T-helper 2 cell treated with Interferon-gamma antibody and Interleukin-4, amounts not matched to agents 5 μg/mL and 100 μg/mL, for 36 hours (primary cell): ENCODE measurements at places on chromosomes 7 and 10.
A peak's percentile ranks its signal among the peaks of the same experiment; 100 is the strongest.

DNA sequence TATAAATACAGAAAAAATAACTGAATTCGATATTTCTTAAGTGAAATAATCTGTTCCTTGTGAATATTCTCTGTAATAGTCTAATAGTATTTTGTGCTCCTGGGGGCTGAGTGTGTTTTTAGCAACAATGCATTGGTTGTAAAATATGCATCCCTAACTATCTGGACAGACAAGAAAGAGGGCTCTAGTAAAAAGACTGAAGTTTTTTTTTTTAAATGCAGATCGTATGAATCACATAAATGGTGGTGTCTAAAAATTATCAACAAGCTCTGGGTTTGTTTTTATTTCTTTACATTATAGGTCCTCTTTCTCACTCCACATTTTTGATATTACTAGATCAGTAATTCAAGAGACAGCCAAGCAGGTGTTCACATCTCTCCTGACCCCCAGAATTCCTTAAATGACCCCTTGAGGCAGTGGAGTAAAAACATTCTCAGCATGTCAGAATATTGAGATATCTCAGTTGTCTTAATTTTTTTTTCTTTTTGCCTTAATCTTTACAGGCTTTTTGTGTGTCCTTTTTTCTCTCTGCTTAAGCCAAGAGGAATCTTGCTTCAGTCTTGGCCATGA lies 18.2 kb downstream of the ARID5B start:
- DNase-seq = no peak

GRCh38 chr10:43962346-43963191 lies 313.9 kb upstream of the ZNF32 start:
- no peak for DNase-seq

DNA sequence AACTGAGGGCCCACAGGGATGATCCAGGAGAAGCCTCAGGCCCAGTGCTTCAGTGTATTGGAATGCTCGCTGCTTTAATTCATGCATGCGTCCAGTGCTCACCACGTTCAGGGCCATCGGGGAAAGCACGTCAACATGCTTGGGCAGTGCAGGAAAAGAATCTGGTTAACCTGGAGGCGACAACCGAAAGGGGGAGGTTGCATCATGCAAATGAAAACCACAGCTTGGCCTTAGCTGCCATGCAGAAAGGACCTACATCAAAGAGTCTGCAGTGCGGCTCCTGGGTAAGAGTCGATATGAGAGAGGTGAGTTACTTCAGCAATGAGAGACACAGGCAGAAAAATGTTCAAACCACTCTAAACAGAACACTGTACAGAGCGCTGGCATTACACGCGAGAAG lies 440.1 kb downstream of the KCNMA1 start:
- DNase-seq = no peak

DNA sequence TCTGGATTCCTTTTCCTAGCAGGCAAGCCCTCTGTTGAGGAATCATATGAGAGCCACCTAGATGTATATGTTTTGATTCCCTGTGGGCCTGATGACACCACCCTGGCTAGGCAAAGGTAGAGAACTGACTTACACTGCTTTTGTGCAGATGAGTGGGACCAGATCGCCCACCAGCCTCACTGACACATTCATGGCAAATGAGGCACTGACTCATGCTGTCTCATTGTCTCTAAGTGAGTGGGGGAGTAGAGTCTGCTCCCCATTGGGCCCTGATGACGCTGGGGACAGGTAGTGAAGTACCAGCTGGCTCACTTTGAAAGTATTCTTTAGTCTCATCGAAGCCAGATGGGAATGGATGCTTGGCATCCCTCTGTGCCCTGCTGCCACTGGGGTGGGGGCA lies 326.3 kb downstream of the ABCA13 start:
- DNase-seq = no peak

DNA sequence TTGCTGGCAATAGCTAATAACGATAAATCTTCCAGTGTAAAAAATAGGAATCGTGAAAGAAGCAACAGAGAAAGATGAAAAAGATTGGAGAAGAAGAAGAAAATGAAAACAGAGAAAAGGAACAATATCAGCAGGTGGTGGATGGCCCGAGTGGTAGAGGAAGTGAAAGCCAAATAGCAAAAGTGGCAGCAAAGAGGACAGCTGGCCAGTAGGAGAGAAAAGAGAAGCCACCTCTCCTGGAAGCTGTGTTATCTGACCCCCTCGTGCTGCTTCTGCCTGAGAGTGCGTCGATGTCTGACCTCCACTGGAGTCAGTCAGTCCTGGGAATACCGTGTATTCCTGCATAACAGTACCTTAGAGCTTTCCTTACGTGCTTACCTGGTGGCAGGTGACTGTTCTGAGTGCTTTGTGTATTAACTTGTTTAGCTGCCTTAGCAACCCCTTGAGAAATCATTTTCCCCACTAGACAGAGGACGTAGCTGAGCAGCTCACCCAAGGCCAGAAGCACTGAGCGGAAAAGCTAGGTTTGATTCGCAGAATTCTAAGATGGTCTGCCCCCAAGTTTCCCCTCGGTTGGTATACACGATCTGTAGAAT lies 88.3 kb downstream of the CHN2 start:
- DNase-seq = no peak

GRCh38 chr10:70815504-70816219 lies at the start of gene SGPL1:
Gene SGPL1 (plus strand): TSS chr10:70815948. CDS start chr10:70816854, 906 bp downstream.
- peak; percentile 86 for DNase-seq

GRCh38 chr7:27605689-27606269 lies 56.9 kb downstream of the HIBADH start:
- DNase-seq = no peak

GRCh38 chr7:36598054-36598674 lies 126.1 kb downstream of the AOAH start:
- peak; percentile 1 for DNase-seq

GRCh38 chr10:96960872-96961271 lies 128.8 kb downstream of the LCOR start:
- DNase-seq = no peak

DNA sequence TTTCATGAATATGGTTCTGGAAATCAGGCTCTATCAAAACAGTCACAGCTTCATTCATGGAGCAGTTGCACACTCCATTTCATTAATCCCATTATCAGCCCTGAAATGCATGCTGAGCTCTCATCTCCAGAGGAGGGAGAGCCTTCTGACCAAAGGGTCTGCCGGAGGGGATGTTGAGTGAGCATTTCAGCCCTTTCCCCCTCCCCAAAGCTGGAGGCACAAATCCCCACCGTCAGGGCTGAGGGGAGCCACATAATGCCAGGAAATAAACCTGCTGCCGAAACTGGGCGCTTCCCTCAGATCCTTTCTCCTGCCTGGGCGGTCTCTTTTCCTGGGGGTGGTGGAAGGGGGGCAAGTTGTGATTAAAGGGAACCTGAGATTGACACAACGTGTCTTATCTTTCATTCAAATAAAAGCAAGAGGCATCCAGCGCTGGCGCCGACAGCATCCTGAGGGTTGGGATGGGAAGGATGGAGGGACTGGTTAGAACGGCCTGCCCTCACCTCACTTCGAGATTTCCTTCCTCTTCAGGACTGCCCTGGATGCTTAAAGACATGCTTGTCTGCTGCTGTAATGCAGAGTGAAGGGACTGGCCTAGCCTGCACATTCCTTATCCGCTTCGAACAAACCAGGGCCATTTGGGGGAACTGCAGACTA lies 71.6 kb downstream of the TLL2 start:
- no peak for DNase-seq

GRCh38 chr7:76310102-76310957 lies 7.9 kb downstream of the HSPB1 start:
- no peak for DNase-seq

DNA sequence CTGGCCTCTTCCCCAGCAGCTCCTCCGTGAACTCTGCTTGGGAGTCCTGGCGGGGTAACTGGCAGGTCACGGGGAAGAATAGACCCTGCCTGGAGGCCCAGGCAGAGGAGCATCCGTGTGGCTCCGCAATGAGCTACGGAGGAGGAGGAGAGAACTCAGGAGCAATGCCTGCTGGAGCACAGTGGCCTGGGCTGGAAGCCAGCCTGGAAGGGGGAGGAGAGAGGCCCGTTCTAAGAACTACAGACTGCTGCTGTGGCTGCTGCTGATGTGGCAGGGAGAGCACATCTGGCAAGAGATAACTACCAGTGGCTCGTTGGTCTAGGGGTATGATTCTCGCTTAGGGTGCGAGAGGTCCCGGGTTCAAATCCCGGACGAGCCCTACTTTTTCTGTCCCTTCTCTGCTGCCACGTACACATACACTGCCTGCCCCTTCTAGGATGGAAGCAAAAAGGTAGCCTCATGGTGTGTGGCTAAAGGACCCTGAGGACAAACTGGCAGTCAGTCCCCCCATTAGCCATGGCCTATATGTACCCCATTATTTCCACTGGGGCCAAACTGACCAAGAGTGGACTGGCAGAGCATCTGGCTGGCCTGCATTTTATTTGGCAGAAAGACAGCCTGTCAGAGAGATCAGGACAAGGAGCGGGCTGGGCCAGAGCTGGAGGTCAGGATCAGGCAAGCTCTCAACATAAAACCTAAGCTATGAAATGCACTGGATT lies 7.7 kb upstream of the OPN1SW start:
- DNase-seq = no peak

GRCh38 chr7:33624215-33624614 lies 281.1 kb upstream of the BMPER start:
- DNase-seq = no peak

DNA sequence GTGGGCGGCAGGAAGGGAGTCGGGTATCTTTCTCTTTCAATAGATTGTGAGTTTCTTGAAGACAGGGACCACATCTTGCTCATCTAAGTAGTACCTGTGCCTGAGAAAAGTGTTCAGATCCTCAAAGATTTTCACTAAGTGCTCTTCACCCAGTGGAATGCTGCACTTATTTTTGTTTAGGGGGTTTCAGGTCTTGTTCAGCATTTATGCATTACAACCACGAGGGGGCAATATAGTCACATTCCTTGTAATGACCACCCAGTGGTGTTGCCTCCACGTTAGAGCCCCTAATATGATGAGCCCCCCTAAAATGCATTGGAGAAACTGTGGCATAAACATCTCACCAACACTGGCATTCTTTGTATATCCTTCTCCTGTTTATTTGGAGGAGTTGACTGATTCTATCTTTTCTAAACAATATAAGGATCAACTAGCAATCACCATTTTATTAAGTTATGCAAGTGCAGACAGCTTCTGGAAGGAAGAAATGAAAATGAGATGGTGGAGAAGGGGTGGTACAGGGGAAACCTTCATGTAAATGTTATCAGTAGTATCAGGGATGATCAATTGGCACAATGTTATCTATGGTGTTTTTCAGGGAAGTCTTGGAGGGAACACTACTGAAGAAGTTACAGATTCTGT lies 3.1 kb upstream of the PAPSS2 start:
- DNase-seq = no peak

DNA sequence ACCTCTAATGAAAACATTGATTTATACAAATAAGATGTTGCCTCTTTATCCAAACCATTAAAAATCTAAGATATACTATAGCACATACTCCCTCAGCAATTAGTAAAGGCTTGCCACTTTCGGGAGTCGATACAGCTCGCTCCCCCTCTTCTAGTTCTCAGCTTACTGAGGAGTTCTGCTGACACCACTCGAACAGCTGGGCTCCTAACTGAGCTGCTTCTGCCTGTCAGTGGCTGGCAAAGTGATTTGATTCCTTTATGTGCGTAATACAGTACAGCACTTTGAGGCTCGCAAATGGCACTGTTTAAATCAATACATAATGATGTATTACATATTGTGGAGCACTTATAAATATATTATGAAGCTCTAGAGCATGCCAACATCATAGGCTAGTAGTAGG lies 241.8 kb downstream of the CREB5 start:
- DNase-seq = no peak

DNA sequence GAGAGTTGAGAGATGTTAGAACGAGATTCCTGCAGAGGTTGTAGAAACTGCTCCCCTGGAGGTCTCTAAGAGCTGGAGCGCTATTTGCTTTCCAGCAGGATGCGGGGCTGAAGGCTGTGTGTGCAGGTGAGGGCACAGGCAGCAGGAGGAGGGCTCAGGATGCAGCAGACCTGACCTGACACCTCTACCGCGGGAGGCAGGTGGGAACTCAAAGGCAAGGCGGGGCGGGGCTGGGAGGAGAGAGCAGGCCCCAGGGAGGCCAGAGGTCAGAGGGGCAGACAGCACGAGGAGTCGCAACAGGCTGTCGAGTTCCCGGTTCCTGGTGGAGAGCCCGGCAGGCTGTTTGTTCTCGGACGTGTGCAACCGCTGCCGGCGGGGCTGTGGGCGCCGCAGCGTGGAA lies 7.9 kb upstream of the CRTAC1 start:
- DNase-seq = no peak

DNA sequence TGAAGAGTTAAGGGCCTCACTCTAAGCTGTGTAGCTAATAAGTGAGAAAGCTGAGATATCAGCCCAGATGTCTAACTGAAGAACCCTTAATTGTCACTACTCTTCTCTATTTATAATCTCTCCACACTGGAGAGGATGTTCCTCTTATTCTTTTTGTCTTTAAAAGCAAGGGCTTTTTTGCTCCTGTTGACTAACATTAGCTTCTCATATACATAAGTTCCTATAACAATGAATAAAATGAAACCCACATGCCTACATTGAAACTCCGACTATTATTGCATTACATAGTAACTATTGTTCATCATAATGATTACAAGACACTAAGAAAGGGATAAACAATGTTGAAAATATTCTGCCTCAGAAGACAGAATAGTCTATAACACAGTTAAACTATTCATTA lies 67.1 kb downstream of the GNAT3 start:
- no peak for DNase-seq

- DNase-seq = no peak
These were observed 10.2 kb downstream of the HIBADH start for GRCh38 chr7:27652518-27652917.

DNA sequence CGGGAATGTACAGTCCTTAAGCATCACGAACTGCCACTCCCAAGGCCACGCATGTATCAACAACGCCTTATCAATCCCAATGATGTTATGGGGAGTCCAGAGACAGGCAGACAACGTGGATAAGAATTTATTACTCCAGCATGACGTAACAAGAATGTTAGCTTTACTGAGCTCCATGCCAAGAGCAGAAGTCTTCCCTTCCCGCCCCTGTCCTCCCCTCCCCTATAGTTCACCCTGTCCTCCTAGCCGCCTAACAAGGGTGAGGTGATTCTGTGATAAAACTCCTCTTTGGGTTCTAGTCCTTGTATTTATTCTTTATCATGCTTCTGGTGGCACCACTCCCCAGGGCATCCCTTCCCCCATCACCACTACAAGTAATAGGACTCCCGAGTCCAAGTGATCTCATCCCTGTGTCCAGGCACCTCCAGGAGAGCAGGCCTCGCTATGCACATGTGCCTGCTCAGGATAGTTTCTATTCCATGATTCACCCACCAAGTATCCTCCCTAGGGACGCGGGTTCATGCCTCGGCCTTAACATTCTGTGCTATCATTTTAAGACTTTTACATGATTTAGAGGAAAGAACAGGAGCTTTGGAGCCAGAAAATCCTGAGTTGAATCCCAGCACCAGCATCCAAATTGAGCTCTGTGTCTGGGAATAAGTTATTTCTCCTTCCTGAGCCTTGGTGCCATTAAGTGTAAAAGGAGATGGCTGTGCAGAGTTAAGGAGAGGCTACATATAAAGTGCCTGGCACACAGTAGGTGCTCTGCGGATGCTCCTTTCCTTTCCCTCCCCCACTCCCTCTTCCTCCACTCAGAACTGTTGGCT lies 15.4 kb downstream of the GSDME start:
- DNase-seq = no peak
